ENCODE measurements at places on chromosomes 1 and 21.

DNA sequence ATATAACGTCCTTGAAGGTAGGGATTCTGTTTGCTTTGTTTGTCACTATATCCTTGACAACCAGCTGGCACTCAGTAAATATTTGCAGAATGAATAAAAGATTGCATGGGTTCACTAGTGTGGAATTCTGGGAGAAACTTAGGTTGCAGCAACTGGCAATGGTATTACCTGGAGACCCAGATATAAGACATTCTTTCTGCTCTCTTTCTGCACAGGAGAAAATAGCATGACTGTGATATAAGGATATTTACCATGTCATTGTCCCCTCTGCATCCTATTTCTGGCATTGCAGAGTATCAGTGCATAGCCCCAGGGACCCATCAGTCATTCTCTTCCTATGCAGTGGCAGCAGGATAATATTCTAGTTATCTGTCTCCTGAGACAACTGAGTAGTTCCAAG, 308.9 kb upstream of the LRRC7 start:
- DNase-seq: no peak

- no peak for DNase-seq
These were observed 35.3 kb upstream of the NFIA start for GRCh38 chr1:61047061-61047460.

GRCh38 chr1:27915082-27915575, 19.7 kb upstream of the SMPDL3B start:
- DNase-seq: no peak

DNA sequence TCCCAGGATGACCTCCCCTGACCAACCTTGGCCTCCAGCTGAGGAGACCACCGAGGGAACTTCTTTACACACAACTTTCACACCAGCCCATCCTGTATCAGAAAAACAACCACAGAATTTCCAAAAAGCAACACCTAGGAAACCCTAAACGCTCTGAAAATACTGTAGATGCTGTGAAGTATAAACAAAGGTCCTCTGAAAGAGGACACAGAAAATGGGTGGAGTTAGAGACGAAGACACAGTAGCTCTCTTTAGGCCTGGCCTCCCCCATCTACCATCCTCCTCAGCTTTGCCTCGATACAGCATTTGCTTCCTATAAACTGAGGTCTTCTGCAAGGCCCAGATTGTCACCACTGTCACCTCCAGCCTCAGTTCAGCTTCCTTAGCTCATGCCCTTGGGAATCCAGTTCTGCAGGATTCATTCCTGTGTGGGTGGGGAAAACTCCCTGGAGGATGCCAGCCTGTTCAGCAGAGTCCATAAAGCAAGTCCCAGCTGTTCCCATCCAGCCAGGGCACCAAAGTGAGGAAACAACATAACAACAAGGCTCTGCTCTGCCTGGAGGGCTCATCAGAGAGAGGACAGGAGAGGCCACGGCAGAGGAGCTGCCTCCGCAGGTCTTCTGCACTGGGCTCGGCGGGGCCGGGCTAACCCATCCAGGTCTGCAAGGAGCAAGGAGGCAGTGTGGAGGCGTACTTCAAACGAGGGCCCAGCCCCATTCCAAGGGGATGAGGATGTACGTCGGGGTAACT, 15.0 kb downstream of the PIK3C2B start:
- no peak for DNase-seq

- no peak for DNase-seq
These were observed 17.0 kb downstream of the TOR1AIP2 start for GRCh38 chr1:179860652-179861051.
